ENCODE measurements at places on chromosomes 12 and 14.

DNA sequence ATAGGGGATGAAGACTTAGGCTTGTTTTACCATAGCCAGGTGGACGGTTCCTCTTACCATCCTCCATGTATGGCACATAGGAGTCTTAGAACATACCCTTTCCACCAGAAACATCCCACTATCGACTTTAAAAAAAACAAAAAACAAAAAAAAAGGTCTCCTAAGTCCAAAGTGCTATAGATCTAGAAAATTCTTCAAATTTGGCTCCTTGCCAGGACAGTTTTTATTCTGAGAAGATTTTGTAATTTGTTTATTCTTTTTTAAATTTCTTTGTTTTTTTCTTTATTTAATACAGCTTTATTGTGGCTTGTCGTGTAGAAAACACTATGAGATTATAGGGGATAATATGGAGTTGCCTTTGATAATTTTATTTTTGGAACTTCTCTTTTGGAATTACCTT is 197.7 kb downstream of the NUBPL start:
- no peak for DNase-seq

DNA sequence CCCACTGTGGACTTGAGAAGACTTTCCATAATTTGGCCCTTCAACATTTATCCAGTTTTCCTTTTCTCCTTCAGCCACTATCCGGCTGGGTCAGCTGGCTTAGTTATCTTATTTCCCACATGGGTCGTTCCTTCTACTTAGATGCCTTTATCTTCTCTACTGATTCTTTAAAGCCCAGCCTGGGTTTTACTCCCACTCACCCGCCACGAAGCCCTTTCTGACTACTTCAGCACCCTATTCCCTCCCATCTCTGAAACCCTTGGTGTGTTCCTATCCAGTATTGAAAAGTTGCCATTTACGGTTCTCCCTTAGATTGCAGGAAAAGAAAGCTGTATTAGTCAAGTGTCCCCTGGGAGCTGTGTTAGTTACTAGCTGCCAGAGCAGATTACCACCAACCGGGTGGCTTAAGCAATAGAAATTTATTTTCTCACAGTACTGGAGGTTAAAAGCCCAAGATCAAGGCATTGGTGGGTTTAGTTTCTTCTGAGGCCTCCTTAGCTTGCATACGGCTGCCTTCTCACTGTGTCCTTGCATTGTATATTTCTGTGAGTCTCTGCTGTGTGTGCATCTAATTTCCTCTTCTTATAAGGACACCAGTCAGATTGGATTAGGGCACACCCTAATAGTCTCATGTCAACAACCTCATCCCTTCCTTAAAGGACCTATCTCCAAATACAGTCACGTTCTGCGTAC is 105.5 kb downstream of the GPATCH2L start:
- DNase-seq: no peak

- no peak for DNase-seq
Measured at GRCh38 chr12:31626270-31626995, 33.1 kb upstream of the ETFBKMT start.

- no peak for DNase-seq
Measured at GRCh38 chr14:95544588-95544987, 9.7 kb downstream of the GLRX5 start.

DNA sequence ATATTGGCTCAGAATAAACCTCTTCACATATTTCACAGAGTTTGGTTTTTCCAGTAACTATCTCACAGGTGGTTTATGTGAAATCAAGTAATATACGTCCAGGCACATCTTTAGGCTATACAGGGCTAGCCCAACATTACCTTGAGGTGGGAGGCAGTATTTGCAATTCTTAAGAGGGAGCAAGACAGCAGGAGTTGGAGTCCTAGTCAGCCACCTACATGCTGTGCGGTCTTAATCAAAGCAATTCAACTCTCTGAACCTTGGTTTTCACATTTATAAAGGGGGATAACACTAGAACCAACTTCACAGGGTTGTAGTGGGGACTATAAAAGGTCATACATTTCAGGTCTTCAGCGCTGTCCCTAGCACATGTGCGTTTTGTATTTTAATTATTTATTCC is 73.5 kb upstream of the FICD start:
- DNase-seq: no peak

- no peak for DNase-seq
Measured at GRCh38 chr14:35245051-35245450, 47.1 kb upstream of the PSMA6 start.

- no peak for DNase-seq
Measured at GRCh38 chr12:5191803-5192538, 148.3 kb downstream of the KCNA5 start.

- DNase-seq: no peak
Measured at GRCh38 chr12:43776498-43776897, 17.7 kb downstream of the IRAK4 start.

Data from stimulated activated CD8-positive, alpha-beta memory T cell treated with anti-CD3 and anti-CD28 coated beads, Interleukin-4, amount 100 ng/mL, for 1 hour (primary cell).